ENCODE measurements at places on chromosomes 3 and 15. TPM values are rescaled to one million over a fixed set of nuclear protein-coding genes. Genes with fewer than 3 reads are reported as not detected.
A peak's percentile ranks its signal among the peaks of the same experiment; 100 is the strongest.

- DNase-seq, result no peak
Observed at GRCh38 chr3:9077029-9077428, 113.8 kb upstream of the RAD18 start.

Gene NDUFB5
- 54.6 TPM for total RNA-seq

Gene CMTM8
- total RNA-seq, result 3.2 TPM

GRCh38 chr3:108119398-108120104 is 28.7 kb upstream of the CD47 start:
- no peak for DNase-seq

Gene C3orf70
- total RNA-seq, result 38.5 TPM

DNA sequence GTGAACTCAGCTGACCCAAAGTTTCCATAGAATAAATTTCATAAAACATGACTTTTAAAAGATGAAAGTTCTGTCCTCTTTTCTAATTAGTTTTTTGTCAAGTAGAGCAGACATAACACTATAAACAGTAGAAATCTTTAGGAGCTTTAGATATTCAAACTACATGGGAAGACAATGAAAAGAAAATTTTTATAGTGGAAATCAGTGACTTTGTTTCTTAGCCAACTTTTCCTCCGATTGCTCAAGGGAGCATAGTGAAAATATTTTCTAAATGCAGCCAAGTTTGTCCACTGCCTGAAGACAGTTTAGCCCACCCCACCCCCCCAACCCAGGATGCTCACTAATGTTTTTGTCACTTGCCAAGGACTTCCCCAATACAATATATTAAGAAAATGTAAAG is 114.9 kb downstream of the PLD1 start:
- DNase-seq, result no peak

GRCh38 chr3:65810302-65810701 is 228.4 kb downstream of the MAGI1 start:
- no peak for DNase-seq

GRCh38 chr3:23324745-23325144 is 121.6 kb downstream of the UBE2E2 start:
- no peak for DNase-seq

- DNase-seq, result no peak
Observed at GRCh38 chr3:17749281-17749680, 6.8 kb upstream of the TBC1D5 start.

DNA sequence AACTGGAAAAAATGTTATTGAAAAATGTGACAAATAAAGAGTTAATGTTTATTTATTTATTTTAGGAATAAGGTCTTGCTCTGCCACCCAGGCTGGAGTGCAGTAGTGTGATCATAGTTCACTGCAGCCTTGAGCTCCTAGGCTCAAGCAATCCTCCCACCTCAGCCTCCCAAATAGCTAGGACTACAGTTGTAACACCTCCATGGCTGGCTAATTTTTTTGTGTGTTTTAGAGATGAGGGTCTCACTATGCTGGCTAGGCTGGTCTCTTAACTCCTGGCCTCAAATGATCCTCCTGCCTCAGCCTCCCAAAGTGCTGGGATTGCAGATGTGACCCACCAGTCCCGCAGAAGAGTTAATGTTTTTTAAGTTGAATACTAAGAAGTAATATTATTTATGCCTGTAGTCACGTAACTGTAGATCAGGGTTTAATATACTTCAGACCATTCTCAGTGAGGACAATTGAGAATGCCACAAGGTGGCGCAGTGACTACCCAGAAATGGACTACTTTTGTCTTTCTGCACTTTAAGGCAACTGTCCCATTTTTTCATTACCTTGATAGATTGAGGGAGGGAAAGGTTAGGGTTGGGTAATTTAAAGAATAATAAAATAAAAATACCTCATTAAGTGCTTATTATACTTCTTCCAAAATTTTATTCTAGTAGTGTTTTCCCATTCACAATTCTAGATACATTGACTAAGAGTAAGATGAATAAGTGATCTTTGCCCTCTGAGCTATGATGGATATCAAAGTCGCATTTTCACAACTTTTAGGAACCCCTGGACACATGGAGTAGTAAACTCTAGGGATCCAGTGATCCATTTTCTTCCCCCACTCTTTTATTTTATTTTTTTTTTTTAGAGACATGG is 6.0 kb downstream of the MUC13 start:
- DNase-seq, result no peak

Gene SI
- not detected for total RNA-seq

DNA sequence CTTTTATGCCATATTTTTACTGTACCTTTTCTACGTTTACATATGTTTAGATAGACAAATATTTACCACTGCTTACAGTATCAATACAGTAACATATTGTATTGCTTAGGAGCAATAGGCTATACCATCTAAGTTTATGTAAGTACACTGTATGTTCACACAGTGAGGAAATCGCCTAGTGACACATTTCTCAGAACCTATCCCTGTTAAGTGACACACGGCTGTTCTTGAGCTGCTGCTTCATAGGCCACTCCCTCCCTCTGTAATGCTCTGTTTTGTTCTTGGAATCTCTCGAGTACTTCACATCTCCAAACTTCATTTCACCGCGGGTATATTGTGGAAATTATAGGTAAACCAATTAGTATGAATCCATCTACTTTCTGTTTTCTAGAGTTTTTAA is 13.4 kb upstream of the SELENOT start:
- no peak for DNase-seq

- DNase-seq, result no peak
Observed at GRCh38 chr3:124557433-124558232, 172.6 kb upstream of the UMPS start.

DNA sequence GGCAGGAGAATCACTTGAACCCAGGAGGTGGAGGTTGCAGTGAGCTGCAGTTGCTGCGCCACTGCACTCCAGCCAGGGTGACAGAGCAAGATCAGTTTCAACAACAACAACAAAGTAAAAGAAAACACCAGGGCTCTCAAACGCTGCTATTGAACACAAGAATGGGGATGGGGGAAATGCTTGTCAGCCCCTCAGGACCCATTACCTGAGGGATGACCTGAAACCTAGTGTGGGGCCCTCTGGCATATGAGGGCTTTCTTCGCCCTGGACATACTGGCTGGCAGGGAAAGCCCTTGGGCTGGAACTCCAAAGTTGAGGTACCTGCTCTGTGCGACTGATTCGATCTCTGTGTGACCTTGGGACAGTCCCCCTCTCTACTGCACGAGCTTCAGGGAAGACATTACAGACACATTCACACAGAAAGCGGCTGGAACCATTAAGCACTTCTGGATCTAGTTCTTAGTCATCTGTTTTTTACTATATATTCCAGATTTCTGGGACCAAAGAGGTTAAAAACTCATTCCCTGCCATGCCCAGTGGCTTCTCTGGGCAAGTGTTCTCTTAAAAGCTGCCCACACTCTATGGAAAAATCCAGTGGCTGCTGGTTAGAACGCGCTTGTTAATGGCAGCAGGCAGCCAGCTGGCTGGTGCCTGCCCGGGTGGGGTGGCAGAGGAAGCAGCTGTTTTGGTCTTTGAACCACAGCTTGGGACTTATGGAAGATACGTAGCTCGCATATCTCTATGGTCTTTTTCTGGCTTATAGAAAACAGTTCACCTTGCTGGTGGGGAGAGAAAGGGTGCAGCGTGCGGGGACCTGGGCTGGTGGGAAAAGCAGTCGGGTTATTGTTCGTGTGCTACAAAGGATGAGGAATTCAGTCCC is 57.2 kb downstream of the ATP1B3 start:
- DNase-seq, result peak; percentile 12

DNA sequence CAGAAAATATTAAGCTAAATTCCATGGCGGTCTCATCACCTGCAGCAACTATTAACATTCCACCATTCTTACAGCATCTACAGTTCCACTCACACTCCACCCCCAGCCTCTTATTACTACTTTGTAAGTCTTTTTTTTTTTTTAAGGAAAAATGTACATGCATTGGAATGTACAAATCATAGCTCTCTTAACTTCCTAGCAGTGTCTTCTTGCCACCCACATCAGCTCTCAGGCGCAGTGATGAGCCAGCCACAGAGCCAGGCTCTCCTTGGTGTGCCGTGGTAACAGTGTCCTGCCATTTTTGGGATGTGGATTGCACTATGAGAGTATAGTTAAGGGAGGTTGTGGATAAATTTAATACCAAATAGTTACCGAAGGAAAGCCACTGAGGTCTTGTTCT is 17.8 kb downstream of the ABHD17C start:
- DNase-seq, result no peak

GRCh38 chr3:187954516-187954872 is 199.5 kb upstream of the LPP start:
- DNase-seq, result no peak

Gene FAM81A
- total RNA-seq, result 0.90 TPM

Gene KY
- total RNA-seq, result 3.2 TPM

DNA sequence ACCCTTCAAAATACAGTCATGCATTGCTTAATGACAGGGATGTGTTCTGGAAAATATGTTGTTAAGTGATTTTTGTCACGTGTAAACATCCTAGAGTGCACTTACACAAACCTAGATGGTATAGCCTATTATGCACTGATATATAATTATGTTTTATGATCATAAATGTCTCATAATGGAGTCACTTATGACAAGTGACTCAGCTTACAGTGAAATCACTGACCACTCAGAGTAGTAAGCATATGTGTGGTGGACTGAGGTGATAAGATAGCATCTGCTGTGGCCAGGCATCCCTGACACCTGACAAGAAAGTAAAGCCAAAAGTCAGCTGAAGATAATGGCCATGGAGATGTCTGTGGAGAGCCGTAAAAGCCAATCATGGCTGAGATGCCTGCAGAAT is 5.4 kb downstream of the ACAD11 start:
- DNase-seq, result no peak

Gene CCK
- total RNA-seq, result not detected

Gene TEX55
- not detected for total RNA-seq

GRCh38 chr3:183697123-183697609 is 431 bp upstream of the YEATS2 start:
- no peak for DNase-seq

GRCh38 chr15:83248151-83249029 is 36.1 kb downstream of the BNC1 start:
- DNase-seq, result no peak

DNA sequence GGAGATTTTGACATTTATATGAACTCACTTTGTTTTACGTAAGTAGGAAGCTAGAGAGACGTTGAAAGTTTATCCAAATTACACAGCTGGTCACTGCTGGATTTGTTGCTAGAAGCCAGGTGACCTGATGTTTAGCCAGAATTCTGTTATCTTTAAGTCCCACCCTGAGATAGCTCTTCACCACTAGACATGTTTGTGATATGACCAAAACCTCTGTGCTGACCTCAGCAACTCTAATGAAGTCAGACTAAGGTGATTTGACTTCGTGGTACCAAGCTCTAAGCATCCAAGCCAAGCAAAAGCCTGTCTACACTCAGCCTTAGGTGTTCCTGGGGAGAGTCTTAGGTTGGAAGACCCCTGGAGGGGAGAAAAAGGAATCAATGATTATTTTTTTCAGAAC is 102.4 kb downstream of the ARRDC4 start:
- DNase-seq, result no peak

GRCh38 chr15:97961067-97961954 is 808 bp downstream of the ARRDC4 start:
- DNase-seq, result peak; percentile 87

DNA sequence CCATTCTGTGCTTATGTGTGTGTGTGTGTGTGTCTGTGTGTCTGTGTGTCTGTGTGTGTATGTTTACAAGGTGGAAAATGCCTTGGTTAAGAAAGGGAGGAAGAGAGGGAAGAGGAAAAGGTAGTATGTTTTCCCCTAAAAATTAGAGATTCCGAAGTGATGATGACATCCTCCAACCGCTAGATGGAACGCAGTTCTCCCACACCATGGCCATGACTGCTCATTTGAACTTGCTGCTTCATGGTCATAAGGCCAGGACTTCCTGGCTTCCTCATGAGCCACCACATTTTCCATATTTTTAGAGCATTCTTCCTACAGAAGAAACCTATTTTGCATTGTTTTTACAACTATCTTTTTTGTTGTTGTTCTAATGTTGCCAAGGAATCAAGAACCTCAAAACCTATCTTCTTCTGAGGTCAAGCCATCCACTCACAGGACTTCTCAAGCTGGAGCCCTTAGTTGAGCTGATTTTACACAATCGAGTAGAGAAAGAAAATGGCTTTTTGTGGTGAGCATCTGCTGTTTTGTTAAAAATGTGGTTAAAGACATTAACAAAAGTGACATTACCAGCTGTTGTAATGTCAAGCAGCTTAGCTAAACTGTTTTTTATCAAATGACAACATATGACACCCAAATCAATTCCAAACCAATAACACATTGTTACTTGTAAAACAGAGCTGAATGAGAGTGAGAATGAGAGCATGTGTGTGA is 1091.0 kb downstream of the FHIT start:
- DNase-seq, result no peak

DNA sequence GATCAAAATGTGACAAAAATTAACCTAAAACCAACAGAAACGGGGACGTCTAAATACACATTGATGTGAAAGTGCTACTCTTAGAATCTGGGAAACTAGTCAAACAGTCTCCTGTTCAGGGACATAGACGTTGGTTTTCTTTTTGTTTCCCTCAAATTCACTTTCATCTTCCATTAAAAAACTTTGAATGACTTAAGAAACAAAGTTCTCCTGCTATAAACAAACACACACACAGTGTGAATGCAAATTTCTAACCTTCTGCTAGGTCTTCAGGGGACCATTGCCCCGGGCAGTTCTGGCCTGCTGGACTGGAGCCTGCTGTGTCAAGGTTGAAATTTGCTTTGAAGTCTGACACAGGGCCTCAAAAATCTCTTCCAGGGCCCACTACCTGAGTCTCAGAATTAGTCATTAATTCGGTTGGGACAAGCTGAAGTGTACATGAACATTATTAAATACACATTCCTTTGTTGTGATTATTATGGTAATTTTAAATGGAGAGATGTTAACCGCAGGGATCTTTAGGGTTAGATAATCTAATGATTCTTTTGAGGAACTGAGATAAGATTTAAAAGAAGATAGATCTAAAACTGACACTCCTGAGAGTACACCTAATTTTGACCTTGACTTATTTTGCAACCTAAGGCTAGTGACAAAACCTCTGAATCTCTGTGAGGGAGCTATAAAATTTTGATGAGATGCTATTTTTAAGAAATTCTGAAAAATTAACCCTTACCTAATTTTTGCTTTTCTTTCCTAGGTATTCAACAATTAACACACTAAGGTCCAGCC is 1260.4 kb downstream of the ROBO1 start:
- no peak for DNase-seq

Gene CHRNA5
- total RNA-seq, result 3.1 TPM

GRCh38 chr3:129658110-129658843 is 51.8 kb upstream of the PLXND1 start:
- DNase-seq, result no peak

All from posterior vena cava (tissue), 2 donors.